ENCODE measurements at places on chromosomes 1 and 21.

DNA sequence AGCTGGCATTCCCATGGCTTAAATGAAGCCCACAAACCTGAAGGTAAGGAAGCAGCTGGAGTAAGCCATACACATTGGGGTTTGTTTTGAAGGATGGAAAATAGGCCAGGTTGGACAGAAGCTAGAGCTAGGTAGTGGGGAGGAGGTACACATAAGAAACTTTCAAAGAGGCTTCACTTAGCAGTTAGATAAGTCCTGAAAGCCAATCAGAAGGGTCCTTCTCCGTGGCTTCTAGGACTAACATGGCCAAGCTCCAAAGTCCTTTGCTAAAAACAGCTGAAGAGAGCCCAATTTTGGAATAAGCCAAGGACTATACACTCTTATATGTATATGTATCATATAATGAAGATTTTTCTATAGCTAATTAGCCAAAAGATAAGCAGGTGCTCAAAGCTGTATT, 1.8 kb downstream of the EYA3 start:
- no peak for ATAC-seq

- no peak for ATAC-seq
Measured at GRCh38 chr1:154783976-154784375, 86.1 kb downstream of the KCNN3 start.

DNA sequence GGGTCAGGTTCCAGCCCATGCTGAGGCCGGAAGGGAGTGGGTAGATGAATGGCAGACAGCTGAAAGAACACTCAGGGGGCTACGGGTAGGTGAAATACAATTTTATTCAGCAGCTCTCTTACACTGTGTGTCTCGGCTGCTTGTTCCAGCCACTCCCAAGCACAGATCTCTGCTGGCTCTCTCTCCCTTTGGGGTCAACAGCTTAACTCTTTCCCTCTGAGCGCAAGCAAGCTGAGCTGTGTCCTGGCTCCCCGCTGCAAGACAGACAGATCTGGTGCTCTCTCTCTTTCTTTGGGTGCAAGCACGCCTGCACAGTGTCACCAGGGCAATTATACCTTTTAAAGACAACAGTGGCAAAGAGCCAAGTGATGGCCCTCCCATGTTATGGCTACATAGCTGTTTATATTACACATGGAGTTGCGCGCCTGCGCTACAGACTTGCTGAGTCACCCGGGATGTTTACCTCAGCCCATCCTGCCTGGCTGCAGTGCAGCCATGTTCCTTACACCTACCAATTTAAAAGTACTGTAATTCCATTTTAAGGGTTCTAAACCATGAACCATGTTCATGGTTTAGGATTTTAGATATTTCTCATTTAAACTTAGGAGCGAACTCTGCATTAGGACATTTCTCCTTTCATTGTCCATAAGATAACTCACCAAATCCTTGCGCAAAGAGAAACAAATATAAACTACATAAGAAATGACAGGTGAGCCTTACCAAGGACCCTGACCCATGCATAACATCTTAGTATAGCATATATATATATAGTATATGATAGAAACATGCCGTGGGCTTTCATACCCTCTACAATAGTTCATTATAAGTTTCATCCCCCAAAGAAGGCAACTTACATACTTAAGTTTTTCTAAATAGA, 396.5 kb downstream of the SMYD3 start:
- peak; percentile 74 for ATAC-seq

DNA sequence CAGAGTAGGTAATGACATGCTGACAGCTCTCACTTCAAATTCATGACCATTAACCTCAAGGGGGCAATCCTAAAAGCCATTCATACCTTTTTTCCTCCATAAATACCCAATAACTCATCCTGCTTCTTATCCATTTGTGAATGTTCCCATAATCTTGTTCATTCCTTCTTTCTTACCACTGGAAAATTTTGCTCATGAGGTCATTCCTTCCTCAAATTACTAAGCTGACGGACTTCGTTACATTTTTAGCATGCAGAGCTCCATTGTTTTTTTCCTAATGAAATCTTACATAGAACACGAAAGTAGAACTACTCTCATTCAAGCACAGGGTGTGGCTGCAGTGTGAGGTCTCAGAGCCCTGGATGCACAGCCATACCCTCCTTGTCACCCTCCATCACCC, 276.5 kb upstream of the DPYD start:
- no peak for ATAC-seq

DNA sequence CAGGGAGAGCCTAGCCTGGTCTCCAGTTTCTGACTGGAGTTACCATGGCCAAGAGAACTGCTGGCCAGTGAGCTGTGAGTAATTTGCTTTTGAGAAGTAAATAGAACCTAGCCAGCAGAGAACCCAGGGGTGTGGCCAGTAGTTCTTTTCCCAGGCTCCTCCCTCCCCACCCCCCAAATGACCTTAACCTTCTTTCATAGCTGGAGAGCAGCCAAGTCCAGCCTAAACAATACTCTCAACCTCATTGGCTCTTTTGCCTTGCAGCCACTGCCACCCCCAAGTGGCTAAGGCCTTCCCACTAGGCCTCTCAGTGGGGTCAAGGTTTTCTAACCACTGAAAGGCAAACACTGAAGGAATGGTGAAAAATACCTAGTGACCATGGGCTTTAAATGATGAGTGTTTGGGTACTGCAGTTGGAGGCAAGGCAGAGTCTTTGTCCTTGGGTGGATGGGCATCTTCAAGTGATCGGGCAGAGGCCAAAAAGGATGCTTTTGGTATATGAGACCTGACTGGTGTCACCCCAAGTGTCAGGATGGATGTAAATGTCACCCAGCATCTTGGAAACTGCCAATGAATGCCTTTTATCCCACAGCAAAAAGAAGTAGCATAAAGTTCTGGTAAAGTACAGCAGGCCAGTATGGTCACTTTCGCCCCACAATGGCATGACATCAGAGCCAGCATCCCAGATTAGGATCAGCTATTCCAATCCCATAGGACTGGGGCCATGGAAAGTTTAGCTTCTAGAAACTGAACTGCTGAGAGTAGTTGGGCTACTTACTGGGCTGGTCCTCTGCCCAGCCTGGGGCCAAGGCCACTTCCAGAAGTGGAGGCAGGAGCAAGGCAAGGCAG, 3.5 kb upstream of the PIGV start:
- peak; percentile 50 for ATAC-seq

GRCh38 chr1:202835548-202836072, 24.9 kb downstream of the PCAT6 start:
- ATAC-seq, result no peak

GRCh38 chr1:9590201-9590600, 1.5 kb downstream of the TMEM201 start:
- ATAC-seq, result no peak

DNA sequence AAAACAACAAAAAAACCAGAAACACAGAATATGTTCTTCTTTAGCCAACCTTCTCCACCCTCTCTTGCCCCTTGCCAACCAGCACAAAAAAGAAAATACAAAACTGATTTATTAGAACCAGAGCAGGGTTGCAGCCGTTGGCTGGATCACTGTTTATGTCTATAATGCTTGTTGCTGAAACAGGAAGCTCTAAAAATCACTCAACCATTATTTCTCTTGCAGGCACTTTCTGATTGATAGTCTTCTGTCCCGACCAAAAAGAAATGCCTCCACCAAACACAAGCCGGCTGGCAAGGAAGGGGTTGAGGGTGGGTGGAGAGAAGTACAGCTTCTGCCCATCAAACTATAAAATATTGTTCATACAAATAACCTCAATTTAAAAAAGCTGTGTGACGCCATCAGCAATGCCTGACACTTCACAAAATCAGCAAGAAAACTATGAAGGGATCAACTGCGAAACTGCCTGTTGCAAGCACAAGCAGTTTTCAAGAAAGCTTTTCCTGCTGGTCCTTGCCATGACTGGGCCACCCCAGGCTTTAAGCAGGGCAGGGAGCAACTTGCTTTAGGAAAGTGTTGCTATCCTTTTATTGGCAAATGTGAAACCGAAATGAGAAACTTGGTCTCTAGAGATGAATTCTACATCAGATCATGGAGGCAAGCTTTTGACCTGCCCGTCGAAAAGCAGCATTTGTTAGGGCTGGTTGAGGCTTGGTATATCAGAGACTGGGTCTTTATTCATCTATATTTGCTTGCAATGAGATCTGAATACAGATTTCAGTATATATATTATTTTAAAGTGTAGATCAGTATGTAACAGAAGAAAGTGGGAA, 174.2 kb downstream of the RUNX1 start:
- no peak for ATAC-seq

GRCh38 chr1:53295295-53295694, 32.6 kb downstream of the LRP8 start:
- no peak for ATAC-seq

GRCh38 chr1:59543211-59543668, 246.3 kb downstream of the FGGY start:
- no peak for ATAC-seq

- peak; percentile 20 for ATAC-seq
Measured at GRCh38 chr1:26787381-26787705, 407 bp upstream of the PIGV start.

- no peak for ATAC-seq
Measured at GRCh38 chr21:24280596-24280995, 1326.7 kb downstream of the MRPL39 start.

GRCh38 chr1:3329640-3330281, 124.7 kb upstream of the ARHGEF16 start:
- ATAC-seq, result no peak

DNA sequence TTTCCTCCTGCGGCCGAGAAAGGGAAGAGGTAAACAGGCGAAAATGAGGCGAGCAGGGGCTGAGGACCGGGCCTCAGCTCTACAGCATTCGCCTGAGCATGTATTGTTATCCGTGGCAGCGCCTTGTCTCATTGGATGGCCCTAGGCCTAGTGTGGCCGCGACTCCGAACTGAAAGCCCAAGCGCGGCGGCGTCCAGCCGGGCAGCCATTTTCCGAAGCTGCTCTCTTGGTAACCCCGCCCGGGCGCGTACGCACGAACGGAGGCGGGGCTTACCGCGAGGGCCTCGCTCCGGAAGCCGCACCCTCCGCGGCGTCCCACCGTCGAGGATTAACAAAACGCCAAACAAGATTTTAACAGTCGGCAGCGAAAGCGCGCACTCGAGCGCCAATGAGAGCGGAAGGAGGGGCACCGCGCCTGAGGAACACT, 797 bp upstream of the USP1 start:
- ATAC-seq, result peak; percentile 90

DNA sequence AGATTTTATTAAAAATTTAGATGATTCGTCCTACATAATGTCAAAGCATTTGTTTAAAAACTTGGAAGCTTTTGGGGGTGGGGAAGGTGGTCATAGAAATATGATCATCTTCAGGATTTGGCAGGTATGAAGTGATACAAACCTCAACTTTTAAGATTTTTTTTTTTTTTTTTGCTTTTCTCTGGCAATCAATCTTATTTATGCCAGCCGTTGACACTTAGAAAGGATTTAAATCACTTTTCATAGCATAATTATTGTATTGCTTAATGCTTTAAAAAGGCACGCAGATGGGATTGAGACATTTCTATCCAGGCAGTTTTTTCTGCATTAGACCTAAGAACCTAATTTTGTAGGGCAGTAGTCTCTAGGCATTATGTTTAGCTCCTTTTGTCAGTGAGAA, 19.7 kb downstream of the MRPS6 start:
- no peak for ATAC-seq

DNA sequence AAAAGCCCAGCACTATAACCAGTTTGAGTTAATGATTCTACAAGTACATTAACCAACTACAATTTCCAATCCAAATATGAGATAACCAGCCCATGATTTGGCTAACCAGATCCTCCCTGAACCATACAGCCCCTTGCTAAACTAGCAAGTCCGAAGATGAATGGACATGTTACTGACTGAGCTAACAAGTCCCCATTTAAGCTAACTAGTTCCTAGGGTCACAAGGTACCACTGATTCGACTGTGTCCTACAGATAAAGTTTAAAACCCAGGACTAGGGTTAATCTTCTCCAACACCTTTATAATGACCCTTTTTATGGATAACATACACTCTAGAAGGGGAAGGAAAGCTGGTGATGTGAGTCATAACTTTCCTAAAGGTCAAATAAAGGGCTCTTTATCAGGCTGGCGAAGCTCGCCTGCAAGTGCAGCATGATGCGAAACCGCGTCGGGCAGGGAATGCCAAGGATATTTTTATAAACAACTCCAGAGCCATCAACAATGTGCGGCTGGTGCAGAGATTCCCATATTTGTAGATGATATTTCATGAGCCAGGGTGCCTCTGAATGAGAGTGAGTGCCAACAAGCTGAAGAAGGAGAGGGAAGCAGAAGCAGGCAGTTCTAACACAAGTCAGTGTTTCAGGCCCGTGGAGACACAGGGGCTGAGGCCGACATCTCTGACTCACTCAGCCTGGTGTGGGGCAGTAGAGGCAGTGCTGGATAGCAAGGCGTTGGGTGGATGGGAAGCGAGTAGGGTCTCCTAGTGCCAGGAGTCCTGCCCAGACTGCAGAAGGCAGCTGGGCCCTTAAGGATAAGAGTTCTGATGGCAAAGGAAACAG, 75.6 kb upstream of the ROR1 start:
- peak; percentile 73 for ATAC-seq

GRCh38 chr1:160309185-160309557, 24.2 kb upstream of the PEX19 start:
- no peak for ATAC-seq

DNA sequence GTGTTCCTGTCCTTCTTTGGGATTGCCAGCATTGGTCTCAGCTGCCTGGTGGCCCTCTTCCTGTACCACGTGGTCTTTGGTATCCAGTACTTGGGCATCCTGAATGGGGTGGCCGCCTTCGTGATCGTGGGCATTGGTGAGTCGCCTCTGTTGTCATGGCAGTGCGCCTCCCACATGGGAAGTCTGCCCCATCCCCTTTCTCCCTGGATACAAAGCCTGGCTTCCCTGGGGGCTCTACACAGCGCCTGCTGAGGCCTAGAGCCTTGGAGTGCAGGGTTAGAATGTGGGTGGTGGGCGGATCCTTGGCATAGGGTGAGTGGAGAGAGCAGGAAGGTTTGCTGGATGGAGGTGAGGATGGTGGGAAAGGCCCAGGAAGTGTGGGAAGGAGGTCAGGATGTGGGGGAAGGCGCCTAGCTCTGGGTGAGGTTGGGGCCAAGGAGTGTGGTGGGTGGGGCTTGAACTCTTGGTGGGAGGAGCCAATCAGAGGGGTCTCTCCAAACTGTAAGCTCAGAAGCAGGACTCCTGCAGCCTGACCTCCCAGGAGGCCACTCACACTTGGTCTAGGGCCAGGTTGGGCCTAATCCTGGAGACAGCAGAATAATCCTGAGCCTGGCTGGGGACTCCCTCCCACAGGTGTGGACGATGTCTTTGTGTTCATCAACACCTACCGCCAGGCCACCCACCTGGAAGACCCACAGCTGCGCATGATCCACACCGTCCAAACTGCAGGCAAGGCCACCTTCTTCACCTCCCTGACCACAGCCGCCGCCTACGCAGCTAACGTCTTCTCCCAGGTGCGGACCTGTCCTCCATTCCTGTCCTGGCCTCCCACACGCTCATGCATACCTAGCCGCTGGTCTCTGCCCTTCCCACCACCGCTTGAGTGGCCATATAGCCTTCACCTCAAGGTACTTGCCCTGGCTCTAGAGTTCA, 36.7 kb downstream of the DISP3 start:
- ATAC-seq, result no peak

All from gastroesophageal sphincter (tissue), 4 donors.